NCI-H1105 (cell line): ENCODE measurements at places on chromosomes 7 and 10.

- no peak for DNase-seq
Measured at GRCh38 chr10:114393482-114393881, 10.8 kb downstream of the AFAP1L2 start.

GRCh38 chr7:1593091-1593866 is 23.4 kb upstream of the PSMG3 start:
- no peak for DNase-seq

GRCh38 chr7:125567686-125568085 is 638.1 kb upstream of the POT1 start:
- DNase-seq: no peak

DNA sequence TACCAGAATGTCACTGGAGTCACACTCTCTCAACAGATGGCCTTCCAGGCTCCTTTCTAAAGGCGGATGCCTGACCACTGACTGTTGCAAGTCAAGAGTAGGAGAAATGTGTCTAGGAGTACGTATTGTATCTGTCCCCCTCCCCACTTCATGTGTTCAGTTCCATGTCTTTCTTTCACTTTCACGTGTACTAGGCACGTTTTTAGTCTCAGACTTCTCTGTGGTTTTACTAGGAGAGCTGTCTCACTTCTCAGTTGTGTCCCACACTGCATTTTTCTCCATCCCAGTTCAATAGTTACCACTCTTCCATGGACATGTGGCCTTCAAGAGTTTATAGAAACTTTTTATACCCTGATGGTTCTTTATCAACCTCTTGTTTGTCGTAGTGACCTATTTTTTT is 893.0 kb downstream of the NRG3 start:
- DNase-seq: no peak

- no peak for DNase-seq
Measured at GRCh38 chr7:110442381-110442837, 648.5 kb upstream of the LRRN3 start.

DNA sequence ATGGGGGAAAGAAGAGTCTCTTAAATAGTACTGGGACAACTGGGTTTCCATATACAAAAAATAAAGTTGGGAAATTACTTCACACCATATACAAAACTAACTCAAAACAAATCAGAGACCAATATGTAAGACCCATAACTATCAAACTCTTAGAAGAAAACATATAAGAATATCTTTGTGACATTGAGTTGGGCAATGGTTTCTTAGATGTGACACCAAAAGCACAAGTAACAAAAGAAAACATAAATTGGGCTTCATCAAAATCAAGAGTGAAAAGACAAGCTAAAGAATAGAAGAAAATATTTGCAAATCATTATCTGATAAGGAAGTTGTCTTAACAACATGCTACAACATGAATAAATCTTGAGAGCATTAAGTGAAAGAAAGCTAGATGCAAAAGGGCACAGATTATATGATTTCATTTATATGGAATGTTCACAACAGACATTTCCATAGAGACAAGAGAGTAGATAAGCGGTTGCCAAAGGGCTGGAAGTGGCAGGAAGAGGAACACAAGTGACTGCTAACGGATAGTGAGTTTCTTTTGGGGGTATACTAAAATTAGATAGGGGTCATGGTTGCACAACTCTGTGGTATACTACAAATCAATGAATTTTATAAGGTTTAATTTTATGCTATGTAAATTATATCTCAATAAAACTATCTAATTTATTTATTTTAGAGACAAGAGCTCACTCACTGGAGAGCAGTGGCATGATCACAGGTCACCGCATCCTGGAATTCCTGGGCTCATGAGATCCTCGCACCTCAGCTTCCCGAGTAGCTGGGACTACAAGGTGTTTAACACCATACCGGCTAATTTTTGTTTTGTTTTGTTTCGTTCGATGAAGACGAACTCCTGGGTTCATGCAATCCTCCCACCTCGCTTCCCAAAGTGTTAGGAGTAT is 35.4 kb downstream of the JMJD1C start:
- DNase-seq: no peak

DNA sequence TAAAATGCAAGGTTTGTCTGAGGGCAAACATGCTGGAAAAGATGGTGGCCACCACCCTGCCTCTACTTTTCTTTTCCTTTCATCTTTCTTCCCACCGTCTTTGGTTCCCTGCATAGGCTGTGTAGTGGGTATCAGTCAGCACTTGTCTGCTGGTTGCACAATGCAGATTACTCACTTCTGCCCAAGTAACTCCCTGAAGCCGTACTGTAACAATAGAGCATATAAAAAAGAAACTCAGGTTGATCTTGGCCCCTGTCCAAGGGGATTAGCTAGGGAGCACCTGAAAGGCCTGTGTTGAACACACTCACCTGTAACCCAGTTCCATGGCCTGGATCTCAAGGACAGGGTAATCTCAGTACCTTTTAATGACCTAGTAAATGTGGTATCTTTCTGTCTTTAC is 533.0 kb upstream of the GALNT17 start:
- DNase-seq: peak; percentile 83

DNA sequence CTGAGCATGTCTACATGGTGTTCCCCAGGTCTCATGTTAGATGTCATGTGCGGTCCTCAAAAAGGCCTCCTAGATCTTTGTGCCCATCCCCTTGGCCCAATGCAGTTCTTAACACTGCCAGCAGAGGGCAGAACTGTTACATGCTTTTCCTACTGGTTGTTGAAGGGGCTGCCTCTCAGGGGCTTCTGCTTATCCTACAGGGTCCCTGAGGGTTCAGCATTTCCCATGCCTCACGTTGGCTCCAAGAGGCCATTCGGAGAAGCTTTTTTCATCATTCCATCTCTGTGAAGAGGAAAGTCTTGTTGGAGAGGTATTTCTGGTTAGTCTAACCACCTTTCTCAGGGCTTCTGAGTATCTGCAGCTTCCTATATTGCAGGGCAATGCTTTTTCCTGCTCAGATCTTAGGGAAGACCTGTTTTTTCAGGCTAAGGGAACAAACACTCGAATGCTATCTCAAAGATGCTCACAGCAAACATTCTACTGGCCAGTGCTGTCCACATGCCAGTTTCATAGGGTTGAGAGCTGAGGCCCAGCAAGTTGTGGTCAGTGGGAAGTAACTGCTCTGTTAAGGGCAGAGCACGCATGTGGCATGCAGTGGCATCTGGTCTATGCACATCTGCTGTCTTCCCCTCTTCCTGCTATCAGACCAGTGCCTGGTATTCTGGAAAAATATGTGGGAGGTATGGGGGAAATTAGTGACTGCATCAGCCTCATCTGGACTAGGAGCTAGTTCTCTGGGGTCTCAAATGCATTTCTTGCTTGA is 31.5 kb downstream of the MBL2 start:
- DNase-seq: no peak

GRCh38 chr7:7870555-7870954 is 98.0 kb upstream of the GLCCI1 start:
- peak; percentile 85 for DNase-seq

- no peak for DNase-seq
Measured at GRCh38 chr10:66852811-66853210, 73.0 kb upstream of the LRRTM3 start.

GRCh38 chr7:73520673-73521635 is 1.1 kb downstream of the BAZ1B start:
- DNase-seq: no peak

GRCh38 chr7:7375538-7375937 is 160.1 kb downstream of the COL28A1 start:
- no peak for DNase-seq

DNA sequence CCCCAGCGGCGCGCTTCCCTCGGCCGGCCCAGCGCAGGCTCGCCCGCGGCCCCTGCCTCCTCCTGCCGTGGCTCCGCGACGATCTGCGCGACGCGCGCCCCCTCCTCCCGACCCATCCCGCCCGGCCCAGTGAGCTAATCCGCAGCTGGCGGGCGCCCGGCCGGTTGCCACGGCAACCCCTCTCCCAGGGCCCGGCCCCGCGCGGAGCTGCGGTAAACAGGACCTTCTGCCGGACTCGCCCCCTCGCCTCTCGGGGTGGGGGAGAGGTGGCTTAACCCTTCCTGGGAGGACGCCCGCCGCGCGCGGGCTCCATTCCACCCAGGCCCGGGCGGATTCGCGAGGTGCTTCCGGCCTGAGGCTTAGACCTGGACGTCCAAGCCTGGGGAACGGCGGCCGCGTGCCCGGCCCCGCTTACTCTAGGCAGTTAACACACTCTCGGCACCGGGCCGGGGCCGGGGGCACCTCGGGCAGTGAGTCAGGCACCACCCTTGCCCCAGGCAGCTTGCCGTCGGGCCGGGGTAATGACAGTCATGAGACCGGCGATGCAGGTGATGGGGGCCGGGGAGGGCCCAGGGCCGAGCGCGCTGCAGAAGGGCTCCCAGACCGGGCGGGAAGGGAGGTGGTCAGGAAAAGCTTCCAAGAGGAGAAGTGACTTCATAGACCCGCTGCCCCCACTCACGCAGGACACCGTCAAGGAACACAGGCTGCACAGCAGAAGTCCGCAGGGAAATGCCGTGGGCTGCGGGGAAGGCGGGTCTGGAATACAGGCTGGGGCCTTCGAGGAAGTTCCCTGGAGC is at the start of gene DENND2A:
DENND2A (minus strand) TSS at position 87 of the 797 bp plus-strand sequence. CDS start 38,416 bp downstream, outside the sequence.
- DNase-seq: peak; percentile 67

- DNase-seq: no peak
Measured at GRCh38 chr7:88254721-88255424, 35.0 kb upstream of the SRI start.

- no peak for DNase-seq
Measured at GRCh38 chr10:104297697-104298660, 29.0 kb downstream of the GSTO2 start.

DNA sequence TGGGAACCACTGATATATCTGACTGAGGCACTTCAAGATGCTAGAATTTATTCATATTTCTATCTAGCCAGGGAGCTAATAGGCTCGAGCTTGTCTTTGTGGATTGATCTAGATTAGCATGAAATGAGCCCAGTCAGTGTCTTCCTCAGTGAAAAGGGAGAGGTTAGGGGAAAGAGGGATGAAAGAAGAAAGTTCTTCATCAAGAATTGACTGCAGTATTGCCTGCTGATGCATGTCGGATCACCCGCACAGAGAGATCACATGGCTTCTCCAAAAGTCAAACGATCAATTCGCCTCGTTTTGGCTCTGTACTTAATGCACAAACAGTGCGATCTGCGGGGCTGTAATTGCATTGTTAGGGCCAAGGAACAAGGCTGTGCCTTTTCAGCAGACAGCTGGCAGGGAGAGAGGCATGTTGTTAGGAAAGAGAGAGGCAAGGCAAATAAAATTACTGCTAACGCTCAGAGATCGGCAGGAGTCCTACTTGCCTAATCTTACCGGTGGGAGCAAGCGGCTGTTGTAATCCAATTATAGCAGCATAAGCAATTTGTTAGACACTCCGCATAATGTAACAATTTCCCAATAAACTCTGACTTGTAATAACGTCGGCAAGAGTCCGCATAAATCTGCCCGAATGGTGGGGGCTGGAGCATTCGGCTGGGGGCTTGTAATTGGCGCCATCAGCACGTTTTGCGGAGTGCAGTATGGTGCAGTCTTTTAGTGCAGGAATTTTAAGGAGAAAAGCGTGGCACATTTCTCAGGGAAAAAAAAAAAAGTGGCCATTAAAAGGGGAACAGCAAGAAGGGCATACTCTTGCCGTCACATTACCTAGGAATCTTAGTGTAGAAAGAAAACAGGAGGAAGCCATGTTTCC is 102.1 kb downstream of the POLL start:
- DNase-seq: peak; percentile 35

DNA sequence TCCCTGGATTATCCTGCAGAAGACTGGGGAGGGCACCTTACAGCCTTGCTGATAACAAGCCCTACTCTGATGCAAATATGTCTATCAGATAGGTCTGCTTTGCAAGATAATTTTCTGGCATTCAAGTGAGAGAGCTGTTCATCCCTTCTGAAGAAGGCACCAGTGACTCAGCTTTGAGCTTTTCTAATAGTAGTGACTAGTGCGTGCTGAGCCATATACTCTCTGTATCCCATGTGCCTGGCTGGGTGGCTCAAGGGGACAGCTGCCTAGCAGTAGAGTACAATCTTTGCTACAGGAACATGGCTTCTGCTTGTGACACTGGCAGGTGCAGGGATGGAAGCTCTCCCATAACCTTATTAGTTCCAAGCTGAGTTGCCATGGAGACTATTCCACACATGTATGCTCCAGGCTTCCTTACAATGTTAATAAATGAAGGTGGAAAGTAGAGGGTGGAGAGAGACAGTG is 35.0 kb upstream of the ABCB4 start:
- DNase-seq: peak; percentile 44

DNA sequence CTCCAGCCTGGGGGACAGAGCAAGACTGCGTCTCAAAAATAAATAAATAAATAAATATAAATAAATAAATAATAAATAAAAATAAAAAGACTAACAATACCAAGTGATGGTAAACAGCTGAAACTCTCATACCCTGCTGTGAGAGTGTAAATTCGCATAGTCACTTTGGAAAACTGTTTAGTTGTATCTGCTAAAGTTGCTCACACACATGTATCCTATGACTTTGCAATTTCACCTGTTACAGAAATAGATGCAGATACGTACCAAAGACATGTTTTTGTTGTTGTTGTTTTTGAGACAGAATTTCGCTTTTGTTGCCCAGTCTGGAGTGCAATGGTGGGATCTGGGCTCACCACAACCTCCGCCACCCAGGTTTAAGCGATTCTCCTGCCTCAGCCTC is 135.7 kb downstream of the IDE start:
- no peak for DNase-seq
